Effector memory CD8-positive, alpha-beta T cell (primary cell): ENCODE measurements at places on chromosomes 7 and 10.

- no peak for DNase-seq
Measured at GRCh38 chr10:20041931-20042330, 225.7 kb downstream of the PLXDC2 start.

DNA sequence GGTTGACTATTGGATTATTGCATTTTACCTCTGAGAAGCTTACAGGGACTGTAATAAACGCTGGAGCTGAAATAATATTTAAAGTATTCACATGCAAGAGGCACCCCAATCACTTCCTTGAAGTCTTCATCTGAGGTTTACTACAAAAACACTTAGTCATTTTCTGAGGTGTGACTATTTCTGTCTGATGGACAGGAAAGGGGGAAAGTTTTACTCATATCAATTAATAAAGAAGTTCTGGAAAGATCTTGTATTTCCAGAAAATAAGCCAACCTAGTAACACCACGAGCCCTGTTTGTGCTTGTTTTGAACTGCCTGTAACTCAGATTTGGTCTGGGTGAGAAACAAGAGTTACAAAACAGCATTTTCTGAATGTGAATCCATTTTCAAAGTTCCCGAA is 63.9 kb upstream of the PRKCQ start:
- DNase-seq: no peak

DNA sequence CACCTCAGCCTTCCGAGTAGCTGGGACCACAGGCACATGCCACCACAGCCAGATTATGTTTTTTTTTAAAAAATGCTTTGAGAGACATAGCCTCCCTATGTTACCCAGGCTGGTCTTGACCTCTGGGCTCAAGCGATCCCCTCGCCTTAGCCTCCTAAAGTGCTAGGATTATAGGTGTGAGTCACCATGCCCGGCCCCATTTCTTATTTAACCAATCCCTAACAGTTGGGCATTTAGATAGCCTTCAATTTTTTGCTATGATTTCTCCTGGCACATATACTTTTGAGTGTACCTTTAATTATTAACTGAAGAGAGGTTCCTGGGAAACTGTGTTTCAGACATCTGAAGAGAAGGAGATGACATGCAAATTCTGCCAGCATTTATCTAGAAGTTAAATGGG is 22.6 kb upstream of the AUTS2 start:
- DNase-seq: no peak

GRCh38 chr7:24411226-24411625 is 127.2 kb downstream of the NPY start:
- no peak for DNase-seq

DNA sequence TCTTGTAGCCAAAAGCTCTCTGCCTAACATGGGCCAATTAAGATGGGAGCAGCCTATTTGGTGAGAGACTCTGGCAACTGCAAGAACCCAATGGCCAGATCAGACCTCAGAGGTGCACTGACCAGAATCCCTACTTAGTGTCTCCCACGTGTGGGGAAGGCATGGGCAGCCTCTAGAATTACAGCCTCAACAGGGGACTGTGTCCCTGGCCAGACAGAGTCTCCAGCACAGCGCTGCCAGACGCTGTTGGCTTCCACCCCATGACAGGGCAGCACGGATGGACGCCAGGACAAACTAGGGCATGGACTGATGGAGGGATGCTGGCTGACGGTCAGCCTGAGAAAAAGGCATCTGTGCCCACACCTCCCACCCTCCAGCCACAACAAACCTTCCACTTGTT is 729.3 kb upstream of the AUTS2 start:
- no peak for DNase-seq

DNA sequence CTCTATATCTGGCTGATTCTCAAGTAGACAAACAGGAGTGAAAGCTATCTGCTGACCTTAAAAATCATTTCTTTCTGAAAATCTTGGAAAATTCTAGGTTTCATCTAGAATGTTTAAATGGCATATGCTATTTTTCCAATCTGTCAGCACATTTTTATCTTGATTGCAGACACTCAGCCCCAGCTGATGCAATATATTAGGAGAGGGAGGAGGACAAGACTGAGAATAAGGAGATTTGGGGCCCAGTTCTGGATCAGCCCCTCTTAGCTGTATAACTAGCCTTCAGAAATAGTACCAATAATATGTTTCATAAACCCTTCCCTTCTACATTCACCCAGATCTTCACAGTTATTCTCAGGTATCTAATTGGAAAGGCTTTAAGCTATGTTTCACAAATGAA is 131.2 kb downstream of the HDAC9 start:
- no peak for DNase-seq

DNA sequence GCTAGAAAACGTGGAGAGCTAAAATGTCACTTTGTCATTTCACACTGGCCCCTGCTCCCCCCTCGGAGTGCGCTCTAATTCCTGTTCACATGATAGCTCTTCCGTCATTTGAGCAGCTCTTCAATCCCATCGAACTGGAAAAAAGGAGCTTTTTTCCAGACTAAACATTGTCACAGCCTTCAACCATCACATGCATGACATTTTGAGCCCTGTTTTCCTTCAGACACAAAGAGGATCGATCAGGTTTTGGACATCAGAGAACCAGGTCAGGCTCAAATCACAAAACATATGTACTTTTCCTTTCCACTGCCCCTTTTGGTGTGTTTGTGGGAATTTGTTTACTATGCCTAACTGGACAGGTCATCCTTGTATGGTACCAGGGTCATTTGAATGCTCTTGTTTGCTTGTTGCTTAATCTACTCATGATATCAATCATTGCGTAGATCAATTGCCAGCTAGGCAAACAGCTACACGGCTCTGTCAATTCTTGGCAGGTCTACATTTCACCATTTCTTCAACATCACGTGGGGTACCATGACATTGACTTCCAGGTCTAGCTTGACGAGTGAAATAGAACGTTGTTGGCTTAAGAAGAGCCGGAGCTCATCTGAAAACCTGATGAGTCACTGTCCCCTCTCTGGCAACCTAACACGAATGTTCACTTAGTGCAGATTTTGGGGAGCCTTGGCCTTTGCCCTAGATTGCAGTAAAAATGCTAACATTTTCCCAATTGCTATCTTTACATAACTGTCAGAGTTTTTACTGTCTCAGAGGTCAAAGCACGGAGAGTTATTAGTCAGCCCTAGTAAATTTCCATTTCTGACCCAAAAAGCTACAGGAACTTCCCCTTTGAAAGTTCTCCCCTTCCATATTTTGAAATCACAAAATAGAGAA is 87.3 kb downstream of the LYZL2 start:
- DNase-seq: no peak

DNA sequence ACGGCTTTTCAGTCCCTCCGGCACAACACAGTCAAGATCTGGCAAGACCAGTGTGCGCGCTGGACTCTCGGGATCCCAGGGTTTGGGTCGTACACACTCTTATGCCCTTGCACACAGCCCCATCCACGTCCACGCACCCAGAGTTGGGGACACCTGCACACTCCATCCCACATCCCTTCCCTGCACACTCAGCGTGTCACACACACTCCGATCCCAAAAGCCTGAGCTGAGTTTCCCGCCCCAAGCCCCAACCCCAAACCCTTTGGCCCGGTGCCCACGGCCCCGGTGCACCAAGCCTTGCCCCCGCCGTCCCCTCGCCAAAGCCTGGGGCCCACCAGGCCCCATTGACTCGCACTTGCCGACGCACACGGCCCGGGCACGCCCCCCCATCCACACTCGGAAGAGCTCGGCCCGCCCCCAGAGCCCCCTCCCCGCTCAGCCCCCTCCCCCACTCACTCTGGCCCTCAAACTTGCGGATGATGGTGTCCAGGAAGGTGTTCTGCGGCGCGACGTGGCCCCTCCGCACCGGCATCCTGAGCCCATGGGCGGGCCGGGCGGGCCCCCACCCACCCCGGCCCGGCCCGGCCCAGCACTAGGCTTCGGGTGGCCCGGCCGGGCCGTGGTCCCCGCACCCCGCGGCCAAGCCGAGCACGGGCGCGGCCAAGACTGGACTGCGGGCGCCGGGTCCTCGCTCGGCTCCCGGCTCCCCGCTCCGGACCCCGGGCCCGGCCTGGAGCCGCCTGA is 567 bp downstream of the KCNH2 start:
- no peak for DNase-seq

- no peak for DNase-seq
Measured at GRCh38 chr7:7799138-7799537, 80.7 kb upstream of the RPA3 start.
